AG09319 (cell line): ENCODE measurements at places on chromosomes 11 and 22.

- DNase-seq: no peak
Measured at GRCh38 chr22:38846412-38846811, 2.6 kb upstream of the NPTXR start.

DNA sequence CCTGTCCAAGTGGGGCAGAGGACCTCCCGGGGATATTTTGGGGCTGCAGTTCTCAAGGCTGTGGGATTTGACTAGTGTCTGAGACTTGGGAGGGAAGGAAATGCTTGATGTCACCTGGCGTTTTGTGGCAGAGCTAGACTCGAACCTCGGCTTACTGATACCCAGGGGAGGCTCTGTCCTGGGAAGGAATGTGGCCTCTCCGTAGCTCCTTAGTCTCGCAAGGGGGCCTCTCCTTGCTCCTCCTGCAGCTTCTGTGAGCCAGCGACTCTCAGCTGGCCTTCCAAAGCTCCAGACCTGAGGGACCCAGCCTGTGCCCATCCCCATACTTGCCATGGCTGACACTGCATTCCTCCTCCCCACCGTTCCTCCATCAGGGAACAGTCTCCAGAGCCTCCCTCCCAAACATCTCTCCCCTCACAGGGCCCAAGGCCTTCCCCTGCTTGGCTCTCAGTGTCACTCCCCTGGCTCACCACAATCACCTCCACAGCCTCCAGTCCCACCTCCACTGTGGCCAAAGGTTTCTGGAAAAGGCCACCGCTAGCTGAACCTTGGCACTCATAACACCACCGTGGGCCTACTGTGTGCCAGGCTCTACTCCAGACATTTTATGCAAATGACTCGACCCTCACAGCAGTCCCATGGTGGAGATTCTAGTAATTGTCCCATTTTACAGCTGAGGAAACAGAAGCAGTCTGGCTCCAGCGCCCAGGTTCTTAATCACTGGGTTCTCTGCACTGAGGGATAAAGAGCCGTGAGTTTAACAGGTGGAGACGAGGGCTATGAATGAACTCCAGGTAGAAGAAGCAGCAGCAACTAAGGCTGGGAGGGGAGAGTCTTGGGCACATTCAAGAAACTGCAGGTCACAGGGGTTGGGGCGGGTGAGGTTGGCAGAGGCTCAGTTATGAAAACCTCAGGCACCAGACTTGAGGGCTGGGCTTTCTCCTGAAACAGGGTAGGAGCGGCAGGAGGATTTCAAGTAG, 12.1 kb downstream of the P2RY2 start:
- no peak for DNase-seq

- DNase-seq: no peak
Measured at GRCh38 chr11:63652671-63653070, 18.5 kb downstream of the ATL3 start.

DNA sequence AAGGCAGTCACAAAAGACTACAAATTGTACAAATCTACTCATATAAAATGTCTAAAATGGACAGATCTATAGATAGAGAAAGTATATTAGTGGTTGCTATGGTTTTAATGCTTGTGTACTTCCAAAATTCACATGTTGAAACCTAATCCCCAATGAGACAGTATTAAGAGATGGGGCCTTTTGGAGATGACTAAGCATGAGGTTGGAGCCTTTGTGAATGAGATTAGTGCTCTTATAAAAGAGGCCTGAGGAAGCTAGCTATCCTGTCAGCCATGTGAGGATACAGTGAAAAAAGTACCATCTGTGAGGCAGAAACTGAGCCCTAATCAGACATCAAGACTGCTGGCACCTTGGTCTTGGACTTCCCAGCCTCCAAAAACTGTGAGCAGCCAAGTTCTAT, 82.6 kb downstream of the CYP2R1 start:
- DNase-seq: no peak

GRCh38 chr22:32322986-32323385, 34.7 kb upstream of the RFPL3 start:
- no peak for DNase-seq

DNA sequence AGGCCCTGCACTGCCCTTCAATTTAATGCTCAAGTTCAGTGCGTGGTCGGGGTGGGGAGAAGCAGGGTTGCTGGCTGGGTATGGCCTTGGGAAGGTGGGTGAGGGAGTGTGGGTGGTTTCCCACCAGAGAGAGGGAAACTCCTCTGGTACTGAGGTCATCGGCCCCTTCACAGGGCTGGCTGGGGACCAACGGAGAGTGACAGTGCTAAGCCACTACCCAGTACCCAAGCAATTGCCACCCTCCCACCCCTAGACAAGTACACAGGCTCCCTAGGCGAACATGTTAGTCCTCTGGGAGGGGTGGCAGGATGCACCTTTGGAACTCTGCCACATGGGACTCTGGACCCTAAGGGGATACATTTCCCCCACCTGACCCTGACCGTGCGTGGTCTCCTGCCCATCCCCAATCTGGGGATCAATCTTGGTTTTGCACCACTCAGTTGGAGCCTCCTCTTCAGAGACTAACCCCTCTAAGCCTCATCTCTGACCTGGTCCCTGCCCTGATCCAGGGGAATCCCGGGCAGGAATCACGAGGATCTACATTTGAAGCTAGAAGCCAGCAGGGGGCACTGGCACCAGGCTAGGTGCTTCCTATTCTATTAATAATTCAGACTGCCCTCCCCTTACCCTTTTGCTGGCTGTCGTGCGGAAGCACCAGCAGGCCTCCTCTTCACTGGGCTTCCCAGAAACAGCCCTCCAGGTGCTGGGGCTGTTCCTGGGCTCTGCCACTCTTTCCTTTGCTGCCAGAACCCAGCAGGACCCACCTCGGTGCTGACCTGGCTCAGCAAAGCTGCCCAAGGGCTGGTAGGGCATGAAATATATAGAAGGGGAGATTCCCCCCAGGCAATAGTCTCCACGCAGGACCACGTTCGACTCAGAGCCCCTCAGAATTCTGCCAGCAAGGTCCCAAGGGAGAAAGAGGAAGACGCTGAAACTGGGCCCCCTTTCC, 377.7 kb downstream of the TENM4 start:
- DNase-seq: no peak

- DNase-seq: no peak
Measured at GRCh38 chr11:82474876-82475275, 258.8 kb downstream of the FAM181B start.

DNA sequence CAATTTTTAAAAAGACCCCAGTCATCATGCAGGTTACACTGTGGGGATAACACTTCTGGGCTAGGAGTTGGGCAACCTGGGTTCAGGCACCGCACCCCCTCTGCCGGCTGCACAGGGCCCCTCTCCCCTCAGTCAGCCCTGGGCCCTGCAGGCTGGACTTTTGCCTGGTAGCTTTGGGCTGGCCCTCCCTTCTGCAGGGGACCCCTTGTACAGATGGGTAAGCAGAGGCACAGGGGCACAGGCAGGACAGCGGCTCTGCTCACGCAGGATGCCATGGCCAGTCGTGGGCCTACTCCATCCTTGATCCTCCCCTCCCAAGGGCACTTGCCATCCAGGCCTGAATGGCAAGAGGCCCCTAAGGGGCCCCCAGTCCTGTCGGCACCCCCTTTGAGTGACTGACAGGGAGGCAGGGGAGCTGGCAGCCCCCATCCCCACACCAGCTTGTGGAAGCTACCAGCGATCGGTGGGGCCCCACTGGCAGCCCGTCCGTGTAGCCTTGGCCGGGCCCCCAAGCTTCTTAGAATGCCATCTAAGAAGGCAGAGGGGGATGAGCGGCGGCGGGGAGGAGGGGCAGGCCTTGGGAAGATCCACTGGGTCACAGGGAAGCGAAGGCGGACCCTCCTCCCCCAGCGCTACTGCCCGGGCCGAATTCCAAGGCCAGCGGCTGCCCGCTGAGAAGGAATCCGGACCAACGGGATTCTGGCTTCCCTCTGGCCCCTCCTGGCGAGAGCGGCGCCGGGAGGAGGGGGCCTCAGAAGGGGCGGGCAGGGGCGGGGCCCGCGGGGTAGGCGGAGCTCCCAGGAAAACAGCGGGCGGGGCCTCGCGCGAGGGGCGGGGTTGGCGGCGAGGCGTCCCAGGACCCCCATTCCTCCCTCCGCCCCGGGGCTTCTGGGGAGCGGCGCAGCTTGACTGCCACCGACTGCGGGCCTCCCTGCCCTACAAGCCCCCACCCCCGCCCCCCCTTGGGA, 6.8 kb upstream of the CHKA start:
- DNase-seq: peak; percentile 18

DNA sequence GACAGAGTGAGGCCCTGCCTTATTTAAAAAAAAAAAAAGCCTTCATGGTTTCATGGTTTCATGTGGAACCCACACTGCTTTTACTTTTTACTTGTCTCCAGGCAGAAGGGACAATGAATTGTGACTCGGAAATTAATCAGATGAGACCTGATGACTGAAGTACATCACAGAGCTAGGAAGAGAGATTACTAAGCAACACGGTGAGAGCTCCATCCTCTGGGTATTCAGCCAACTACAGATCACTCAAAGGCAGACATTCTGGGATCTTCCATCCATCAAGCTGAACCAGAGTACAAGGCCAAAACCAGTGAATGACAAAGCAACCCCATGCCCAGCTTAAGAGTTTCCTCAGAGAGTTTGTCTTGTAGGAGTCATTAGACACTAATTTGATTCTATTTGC, 433.2 kb downstream of the SOX6 start:
- DNase-seq: no peak
